HepG2 (cell line): ENCODE measurements at places on chromosomes 16 and 17.

- DNase-seq: no peak
These were observed 174.3 kb downstream of the CCDC182 start for GRCh38 chr17:57570724-57571344.

DNA sequence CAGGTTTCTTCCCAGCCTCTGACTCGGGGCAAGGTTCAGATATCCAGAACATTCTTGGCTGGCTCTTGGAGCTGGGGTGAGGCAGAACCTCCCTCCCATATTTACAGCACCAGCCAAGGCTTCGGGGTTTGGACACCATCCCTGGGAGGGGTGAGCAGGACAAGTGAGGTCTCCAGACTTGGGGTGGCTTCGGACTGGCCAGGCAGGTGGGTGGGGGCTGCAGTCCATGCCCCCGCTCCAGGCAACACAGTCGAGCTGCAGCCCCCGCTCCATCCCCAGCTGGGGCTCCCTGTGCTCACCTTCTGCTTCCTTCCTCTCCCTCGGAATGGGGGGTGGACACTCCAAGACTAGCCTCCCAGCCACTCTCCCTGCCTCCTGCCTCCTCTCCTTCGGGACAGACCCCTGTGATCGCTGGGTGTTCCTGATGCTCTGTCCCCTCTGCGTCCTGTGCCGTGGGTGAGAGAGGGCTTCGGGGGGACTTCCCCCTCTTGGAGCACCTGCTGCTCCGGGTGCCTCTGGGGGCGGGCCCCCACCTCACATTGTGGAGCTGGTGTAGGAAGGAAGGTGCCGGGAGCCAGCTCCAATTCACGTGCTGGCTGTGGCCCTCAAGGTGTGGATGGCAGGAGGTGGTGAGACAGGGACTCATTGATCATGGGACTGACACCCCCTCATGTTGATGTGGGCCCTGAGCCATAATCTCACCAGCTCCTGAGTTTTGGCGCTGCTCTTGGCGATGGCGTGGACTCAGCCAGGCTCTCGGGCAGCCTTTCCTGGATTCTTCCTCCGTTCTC, 189.2 kb downstream of the SEC14L1 start:
- DNase-seq: no peak

GRCh38 chr17:81379523-81379942, 15.7 kb upstream of the BAHCC1 start:
- no peak for DNase-seq

DNA sequence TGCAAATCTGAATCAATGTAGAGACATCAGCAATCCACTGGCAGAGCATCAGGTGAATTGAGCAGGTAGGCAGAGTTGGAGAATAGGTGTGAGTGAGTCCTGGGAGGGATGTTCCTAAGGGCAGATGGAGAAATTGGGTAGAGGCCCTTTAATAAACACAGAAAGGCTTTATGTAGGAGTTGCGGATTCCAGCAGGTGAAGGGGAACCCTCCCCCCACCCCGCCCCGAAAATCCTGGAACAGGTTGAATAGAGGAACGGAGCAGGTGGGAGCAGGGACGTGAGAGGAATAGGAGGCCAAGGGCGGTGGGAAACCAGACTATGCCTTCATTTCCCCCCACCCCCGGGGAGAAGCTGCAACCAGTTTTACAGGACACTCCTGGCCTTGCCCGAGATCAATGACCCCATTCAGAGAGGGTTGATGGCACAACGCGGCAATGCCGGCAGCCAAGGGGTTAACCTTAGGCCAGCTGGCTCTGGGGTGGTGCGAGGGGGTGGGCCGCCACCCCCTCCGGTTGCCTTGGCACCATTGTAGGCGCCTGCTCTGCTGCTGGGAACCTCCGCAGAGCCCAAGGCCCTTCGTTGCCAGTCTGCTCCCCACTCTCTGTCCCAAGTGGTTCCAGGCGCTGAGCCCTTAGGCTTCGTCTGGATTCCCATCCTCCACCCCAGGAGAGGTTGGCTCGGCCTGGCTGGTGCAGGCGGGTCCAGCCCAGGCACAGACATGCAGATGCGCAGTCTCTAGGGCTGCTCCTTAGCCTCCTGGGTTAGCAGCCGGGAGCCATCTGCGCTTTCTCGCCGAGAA, 814 bp upstream of the RUNDC3A start:
- no peak for DNase-seq

DNA sequence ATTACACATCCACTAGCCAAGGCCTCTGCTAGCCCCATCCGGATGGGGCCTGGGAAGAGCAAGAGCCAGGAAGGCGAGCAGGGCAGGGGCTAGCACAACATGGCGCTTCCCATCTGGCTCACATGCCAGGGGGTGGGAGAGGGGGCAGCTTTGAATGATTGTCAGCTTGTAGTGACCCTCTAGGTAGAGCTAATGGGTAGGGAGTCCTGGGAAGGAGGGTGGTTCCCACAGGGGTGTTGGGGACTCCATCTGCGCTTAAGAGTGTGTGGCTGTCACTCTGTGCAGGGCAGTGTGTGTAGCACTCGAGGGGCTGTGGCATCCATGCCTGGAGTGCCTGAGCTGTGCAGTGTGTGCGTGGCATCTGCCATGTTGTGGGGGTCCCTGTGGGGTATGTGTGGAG, 24.5 kb downstream of the ARHGAP23 start:
- no peak for DNase-seq

- DNase-seq: peak; percentile 16
These were observed 631 bp downstream of the UTP6 start for GRCh38 chr17:31900877-31901276.
